ENCODE measurements at places on chromosomes 4 and X.

- DNase-seq: no peak
Observed at GRCh38 chr4:1218634-1219565, 30.0 kb downstream of the CTBP1 start.

GRCh38 chr4:174528226-174528625, 5.9 kb upstream of the HPGD start:
- DNase-seq: no peak

DNA sequence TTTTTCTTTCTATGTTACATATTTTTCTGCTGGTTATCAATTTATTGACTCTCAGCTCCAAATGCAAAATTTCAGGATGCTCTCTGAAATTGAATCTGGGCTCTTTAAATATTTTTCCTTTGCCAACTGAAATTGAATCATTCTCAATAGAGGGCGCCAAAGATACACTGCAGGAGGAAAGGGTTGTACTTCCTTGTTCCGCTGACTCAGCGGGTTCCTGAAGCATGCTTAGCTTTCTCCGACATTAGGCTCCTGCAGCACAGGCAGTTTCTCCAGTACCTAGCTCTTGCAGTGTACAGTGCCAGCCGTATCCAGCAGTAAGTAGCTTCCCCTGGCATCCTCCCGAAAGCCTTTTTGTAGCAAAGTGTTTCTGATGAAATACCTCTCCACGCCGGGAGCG, 28.8 kb upstream of the CFAP47 start:
- DNase-seq: no peak

DNA sequence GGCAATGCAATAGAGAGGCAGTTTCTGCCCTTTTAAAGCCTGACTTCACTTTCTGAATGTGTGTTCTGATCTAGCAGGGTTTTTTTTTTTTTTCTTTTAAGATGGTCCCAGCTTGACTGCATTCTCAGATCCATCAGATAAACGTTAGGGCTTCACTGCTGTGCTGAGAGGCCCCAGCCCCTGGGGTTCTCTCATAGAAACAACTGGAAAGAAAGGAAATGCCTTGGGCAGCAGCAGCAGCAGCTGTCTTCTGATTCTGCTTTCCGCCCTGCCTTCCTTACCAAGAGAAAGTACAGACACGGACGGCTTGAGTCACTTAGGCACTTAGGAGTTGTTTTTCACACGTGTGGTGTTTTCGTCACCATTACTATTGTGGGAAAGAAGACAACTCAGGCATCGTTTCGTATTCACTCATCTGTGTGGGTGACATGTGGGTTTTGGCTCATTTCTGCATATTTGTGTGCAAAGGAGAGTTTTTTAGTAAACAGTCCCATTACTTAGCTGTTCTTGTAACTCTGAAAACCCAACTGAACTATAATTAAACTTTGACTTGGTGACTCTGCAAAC, 172.0 kb downstream of the PTTG2 start:
- peak; percentile 68 for DNase-seq

GRCh38 chr4:3250956-3251690, 2.2 kb downstream of the MSANTD1 start:
- no peak for DNase-seq

GRCh38 chr4:109910256-109910655, 2.4 kb upstream of the EGF start:
- DNase-seq: no peak

DNA sequence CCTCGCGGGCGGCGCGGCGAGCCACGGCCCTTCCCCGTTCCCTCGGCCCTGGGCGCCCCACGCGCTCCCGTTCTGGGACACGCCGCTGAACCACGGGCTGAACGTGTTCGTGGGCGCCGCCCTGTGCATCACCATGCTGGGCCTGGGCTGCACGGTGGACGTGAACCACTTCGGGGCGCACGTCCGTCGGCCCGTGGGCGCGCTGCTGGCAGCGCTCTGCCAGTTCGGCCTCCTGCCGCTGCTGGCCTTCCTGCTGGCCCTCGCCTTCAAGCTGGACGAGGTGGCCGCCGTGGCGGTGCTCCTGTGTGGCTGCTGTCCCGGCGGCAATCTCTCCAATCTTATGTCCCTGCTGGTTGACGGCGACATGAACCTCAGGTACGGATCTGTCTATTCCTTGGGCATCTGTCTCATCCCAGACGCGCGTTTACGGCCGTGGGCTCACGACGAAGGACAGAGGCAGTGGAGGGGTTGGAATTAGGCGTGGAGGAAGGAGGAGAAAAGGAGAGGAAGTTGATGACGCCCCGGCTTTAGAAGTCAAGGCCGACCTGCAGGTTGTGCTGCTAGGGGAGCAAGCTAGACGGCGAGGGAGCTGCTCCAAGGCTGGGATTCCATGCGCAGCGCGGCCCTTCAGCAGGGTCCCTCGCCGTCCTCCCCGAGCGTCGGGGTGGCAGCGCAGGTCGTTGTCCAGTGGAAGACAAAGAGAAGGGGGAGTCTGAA, 792 bp downstream of the SLC10A4 start:
- DNase-seq: no peak

GRCh38 chr4:10765386-10765785, 80.8 kb upstream of the CLNK start:
- DNase-seq: no peak

DNA sequence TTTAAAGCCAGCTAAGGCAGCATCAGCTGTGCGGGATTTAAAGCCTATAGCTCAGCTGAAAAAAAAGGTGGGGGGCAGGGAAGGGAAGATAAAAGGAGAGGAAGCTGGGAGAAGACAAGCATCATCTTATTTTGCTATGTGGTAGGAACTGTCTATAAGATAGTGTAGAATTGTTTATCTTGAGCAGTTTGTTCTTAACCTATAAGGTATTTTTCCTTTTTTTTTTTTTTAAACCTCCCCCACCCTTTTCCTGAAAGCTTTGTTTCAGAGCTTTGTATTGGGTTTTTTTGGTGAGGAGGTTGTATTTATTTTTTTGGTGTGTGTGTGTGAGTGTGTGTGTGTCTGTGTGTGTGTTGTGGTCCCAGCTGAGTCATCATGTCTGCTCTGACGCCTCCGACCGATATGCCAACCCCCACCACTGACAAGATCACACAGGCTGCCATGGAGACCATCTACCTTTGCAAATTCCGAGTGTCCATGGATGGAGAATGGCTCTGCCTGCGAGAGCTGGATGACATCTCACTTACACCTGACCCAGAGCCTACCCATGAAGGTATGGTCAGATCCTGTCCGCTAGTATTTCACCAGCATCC, 531 bp downstream of the RUFY3 start:
- peak; percentile 42 for DNase-seq

DNA sequence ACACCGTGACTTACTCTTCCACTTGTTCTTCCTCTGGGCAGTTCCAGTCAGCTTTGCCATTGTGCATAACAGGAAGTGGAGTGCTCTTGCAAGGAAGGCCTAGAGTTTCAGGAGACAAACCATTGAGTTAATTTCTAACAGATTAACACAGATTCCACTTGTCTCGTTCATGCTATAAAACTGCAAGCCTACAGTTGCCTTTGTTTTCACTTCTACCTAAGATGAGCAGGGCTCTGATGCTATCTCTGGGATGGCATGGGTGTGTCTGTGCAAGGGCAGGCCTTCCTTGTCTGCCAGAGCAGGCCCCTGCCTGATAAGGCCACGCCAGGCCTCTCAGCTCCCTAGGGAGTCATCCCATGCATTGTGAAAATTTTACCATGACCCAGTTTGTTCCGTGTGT, 67.7 kb upstream of the PGRMC2 start:
- DNase-seq: no peak

All from stimulated activated CD8-positive, alpha-beta memory T cell treated with anti-CD3 and anti-CD28 coated beads, Interleukin-7, amount 100 ng/mL, for 4 hours (primary cell).